ENCODE measurements at places on chromosomes 12 and 14.

- no peak overlapping the region for H3K4me3 ChIP-seq
- no peak for DNase-seq
- H3K27ac ChIP-seq = peak overlapping the region; percentile 67
- H3K36me3 ChIP-seq = no peaks in the 10 kb centered on the region
- no peaks in the 10 kb centered on the region for H3K4me1 ChIP-seq
Observed at GRCh38 chr14:61102549-61103466, 121.8 kb downstream of the SLC38A6 start.

DNA sequence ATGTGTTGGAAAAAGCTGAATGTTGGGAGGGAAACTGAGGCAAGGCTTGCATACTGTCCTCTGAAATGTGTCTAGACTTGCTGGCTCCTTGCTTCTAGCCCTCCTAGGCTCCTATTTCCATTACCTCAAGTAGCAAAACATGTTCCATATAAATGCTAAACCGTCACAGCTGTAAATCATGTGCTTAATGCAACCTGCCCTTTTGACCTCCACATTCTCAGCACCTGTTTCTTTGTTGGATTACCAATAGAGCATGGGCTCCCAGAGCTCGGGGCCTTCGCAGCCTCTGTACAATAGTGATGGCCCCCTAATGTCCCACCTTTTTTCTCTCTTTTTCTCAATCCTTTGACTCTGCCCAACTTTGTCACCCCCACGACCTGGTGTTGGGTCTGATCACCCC lies 23.3 kb downstream of the RERGL start:
- H3K4me3 ChIP-seq = no peak overlapping the region
- H3K4me1 ChIP-seq = no peaks in the 10 kb centered on the region
- H3K27me3 ChIP-seq = no peaks in the 10 kb centered on the region
- no peak overlapping the region for H3K27ac ChIP-seq
- H3K36me3 ChIP-seq = no peaks in the 10 kb centered on the region
- DNase-seq = no peak

- no peaks in the 10 kb centered on the region for H3K36me3 ChIP-seq
- H3K4me3 ChIP-seq = no peak overlapping the region
- DNase-seq = no peak
- H3K4me1 ChIP-seq = peaks cover 6% of the 10 kb centered on the region
- no peaks in the 10 kb centered on the region for H3K27me3 ChIP-seq
Observed at GRCh38 chr14:75306927-75307699, 28.5 kb downstream of the FOS start.

GRCh38 chr12:119115296-119115905 lies 63.3 kb upstream of the HSPB8 start:
- no peak overlapping the region for H3K4me3 ChIP-seq
- H3K36me3 ChIP-seq = no peaks in the 10 kb centered on the region
- H3K27ac ChIP-seq = no peak overlapping the region
- DNase-seq = no peak
- no peaks in the 10 kb centered on the region for H3K27me3 ChIP-seq

- H3K27me3 ChIP-seq = no peaks in the 10 kb centered on the region
- no peaks in the 10 kb centered on the region for H3K4me1 ChIP-seq
- no peak overlapping the region for H3K4me3 ChIP-seq
- no peak for DNase-seq
- no peaks in the 10 kb centered on the region for H3K36me3 ChIP-seq
- no peak overlapping the region for H3K27ac ChIP-seq
Observed at GRCh38 chr12:80598004-80598606, 109.3 kb upstream of the MYF6 start.

DNA sequence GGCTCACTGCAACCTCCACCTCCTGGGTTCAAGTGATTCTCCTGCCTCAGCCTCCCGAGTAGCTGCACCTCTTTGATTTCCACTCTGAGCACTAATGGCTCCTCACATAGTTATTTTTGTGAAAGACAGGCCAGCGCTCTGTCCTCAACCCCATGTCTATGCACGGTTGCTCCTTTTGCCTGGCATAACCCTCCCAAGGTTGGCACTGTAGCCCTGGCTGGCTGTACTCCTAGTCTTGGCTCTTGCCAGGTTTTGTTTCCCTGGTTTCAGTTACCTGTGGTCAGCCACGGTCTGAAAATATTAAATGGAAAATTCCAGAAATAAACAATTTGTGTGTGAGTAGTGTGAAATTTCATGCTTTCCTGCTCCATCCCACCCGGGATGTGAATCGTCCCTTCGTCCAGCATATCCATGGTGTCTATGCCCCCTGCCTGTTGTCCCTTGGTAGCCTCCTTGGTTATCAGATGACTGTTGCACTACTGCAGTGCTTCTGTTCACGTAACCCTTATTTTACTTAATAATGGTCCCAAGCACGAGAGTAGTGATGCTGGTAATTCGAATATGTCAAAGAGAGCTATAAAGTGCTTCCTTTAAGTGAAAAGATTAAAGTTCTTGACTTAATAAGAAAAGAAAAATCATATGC lies 12.3 kb upstream of the DCD start:
- no peaks in the 10 kb centered on the region for H3K4me1 ChIP-seq
- no peaks in the 10 kb centered on the region for H3K36me3 ChIP-seq
- no peak overlapping the region for H3K4me3 ChIP-seq
- H3K27ac ChIP-seq = no peak overlapping the region

- DNase-seq = no peak
- no peaks in the 10 kb centered on the region for H3K36me3 ChIP-seq
- no peaks in the 10 kb centered on the region for H3K27me3 ChIP-seq
- H3K4me3 ChIP-seq = no peak overlapping the region
Observed at GRCh38 chr14:92198804-92199203, 77.0 kb downstream of the CPSF2 start.

DNA sequence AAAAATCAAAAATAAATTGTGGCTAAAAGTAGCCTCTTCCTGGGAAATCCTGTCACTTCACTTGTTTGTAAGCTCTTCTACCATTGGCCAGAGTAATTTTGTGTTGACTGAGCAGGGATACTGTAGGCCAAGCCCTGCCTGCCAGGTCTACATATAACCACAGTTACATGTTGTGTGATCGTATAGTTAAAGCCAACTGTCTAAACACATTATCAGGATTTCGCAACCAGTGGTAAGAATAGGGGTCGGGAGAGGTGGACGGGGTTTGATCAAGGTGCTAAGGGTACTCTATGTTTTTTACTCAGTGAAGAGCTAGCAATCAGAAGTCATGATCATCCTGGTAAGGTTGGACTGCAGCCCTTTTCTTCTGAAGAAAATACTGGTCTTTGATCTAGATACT lies 13.4 kb downstream of the ANKRD13A start:
- no peak for DNase-seq
- peaks cover 15% of the 10 kb centered on the region for H3K36me3 ChIP-seq
- no peaks in the 10 kb centered on the region for H3K27me3 ChIP-seq
- H3K4me1 ChIP-seq = peaks cover 14% of the 10 kb centered on the region
- H3K4me3 ChIP-seq = no peak overlapping the region
- H3K27ac ChIP-seq = no peak overlapping the region

DNA sequence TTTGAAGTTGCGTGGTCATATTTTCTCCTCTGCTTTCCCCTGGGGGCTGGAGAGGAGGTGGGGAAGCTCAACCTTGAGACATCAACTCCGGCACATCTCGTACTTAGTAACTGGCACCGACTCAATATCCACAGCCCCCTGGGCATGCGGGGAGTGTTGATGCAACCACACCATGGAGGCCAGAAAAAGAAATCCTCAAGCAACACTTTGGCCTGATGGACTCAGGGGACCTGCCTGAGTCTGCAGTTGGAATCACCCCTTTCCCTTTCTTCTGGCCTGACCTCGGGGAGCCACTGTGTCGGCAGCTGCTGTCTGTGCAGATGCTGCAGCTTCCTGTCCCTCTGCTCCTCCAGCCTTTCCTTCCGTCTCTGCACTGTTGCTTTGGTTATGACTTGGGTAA lies 11.4 kb upstream of the AACS start:
- H3K27ac ChIP-seq = no peak overlapping the region
- H3K36me3 ChIP-seq = no peaks in the 10 kb centered on the region
- no peaks in the 10 kb centered on the region for H3K27me3 ChIP-seq
- H3K4me3 ChIP-seq = no peak overlapping the region
- H3K4me1 ChIP-seq = no peaks in the 10 kb centered on the region

GRCh38 chr14:72904840-72905561 lies 11.1 kb upstream of the DPF3 start:
- no peaks in the 10 kb centered on the region for H3K36me3 ChIP-seq
- no peaks in the 10 kb centered on the region for H3K27me3 ChIP-seq
- DNase-seq = peak; percentile 46
- no peaks in the 10 kb centered on the region for H3K4me1 ChIP-seq
- H3K27ac ChIP-seq = no peak overlapping the region

- H3K27me3 ChIP-seq = no peaks in the 10 kb centered on the region
- no peak overlapping the region for H3K27ac ChIP-seq
- no peaks in the 10 kb centered on the region for H3K36me3 ChIP-seq
- no peaks in the 10 kb centered on the region for H3K4me1 ChIP-seq
Observed at GRCh38 chr14:48731260-48731659, 854.9 kb downstream of the RPS29 start.

DNA sequence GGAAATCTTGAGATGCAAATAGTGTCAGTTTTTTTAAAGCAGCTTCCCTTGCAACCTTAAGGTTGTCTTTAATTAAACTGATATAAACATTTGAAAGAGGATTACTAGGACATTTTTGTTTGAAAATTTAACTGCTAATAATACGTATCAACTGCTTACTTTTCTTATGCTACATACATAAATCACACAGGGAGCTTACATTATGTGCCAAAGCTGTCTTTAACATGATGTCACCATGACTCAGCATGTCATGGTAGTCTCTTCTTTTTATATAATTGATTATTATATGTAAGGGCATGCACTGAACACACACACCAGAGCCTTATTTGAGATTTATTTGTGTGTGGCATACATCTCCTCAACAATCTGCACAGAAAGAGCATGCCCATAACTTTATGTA lies 63.0 kb upstream of the PTHLH start:
- H3K36me3 ChIP-seq = no peaks in the 10 kb centered on the region
- no peaks in the 10 kb centered on the region for H3K4me1 ChIP-seq
- no peak overlapping the region for H3K27ac ChIP-seq
- H3K4me3 ChIP-seq = no peak overlapping the region
- no peak for DNase-seq
- no peaks in the 10 kb centered on the region for H3K27me3 ChIP-seq

DNA sequence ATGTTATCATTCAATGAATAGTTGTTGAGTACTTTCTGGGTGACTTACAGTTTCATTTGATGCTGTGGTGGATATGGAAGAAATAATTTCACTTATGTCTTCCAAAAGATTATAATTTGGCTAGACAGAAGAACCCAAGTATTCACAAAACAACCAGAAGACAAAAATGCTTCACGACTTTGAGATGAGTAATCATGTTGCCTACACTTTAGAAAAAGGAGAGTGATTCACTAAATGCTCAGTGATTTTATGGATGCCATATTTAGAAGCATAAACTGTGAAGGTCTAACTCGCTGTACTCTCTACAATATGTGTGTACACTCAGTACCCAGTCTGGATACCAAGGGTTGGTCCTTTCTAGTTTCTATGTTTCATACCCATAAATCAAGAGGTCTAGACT lies 101.3 kb upstream of the E2F7 start:
- H3K36me3 ChIP-seq = no peaks in the 10 kb centered on the region
- H3K4me3 ChIP-seq = no peak overlapping the region
- DNase-seq = no peak
- no peak overlapping the region for H3K27ac ChIP-seq
- no peaks in the 10 kb centered on the region for H3K4me1 ChIP-seq

DNA sequence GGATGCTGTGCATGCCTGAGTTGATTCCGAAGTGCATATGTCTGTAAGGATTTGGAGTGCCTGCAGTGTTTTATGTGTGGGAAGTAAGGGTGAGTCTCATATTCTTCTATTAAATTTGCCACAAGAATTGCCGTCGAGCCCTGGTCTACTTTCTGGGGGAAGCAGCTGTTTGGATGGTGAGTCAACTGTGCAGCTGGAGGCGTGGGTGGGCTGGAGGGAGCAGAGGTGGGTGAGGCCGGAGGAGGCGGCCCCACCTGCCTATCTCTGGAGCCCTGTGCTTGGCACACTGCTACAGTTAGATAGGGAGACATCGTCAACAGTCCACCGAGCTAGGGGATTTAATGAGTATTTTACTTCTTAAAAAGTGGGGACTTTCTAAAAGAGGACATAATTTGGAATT lies 9.7 kb downstream of the GLRX5 start:
- H3K4me1 ChIP-seq = no peaks in the 10 kb centered on the region
- no peak overlapping the region for H3K27ac ChIP-seq
- H3K36me3 ChIP-seq = no peaks in the 10 kb centered on the region
- H3K4me3 ChIP-seq = no peak overlapping the region
- H3K27me3 ChIP-seq = no peaks in the 10 kb centered on the region

DNA sequence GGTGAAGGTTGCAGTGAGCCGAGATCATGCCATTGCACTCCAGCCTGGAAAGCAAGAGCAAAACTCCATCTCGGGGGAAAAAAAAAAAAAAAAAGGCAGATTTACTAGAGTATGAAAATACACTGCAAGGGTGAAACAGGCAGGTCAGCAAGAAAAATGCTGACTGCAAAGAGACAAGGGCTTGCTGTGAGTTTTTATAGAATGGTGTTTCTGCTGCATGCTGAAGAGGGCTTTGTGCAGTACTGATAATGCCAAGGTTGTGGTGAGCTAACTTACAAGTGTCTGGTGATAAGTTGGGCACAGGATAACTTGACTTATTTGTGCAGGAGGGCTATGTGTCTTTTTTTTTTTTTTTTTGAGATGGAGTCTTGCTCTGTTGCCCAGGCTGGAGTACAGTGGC lies 25.9 kb upstream of the SRP54 start:
- H3K27me3 ChIP-seq = no peaks in the 10 kb centered on the region
- H3K4me1 ChIP-seq = no peaks in the 10 kb centered on the region
- no peak overlapping the region for H3K4me3 ChIP-seq
- no peak for DNase-seq
- H3K27ac ChIP-seq = no peak overlapping the region
- no peaks in the 10 kb centered on the region for H3K36me3 ChIP-seq

GRCh38 chr12:93699271-93700145 lies 22.3 kb downstream of the CRADD start:
- no peaks in the 10 kb centered on the region for H3K36me3 ChIP-seq
- no peak overlapping the region for H3K4me3 ChIP-seq
- no peak overlapping the region for H3K27ac ChIP-seq
- H3K27me3 ChIP-seq = no peaks in the 10 kb centered on the region
- no peaks in the 10 kb centered on the region for H3K4me1 ChIP-seq
- DNase-seq = no peak
